Renal pelvis (tissue), 12 donors: ENCODE measurements at places on chromosomes 7 and 10. TPM values are rescaled to one million over a fixed set of nuclear protein-coding genes. Genes with fewer than 3 reads are reported as not detected.
A peak's percentile ranks its signal among the peaks of the same experiment; 100 is the strongest.

The KLF14 gene
- polyA plus RNA-seq = 0.74 TPM

The KCNIP2 gene
- polyA plus RNA-seq = 7.3 TPM

The ZPBP gene
- 0.73 TPM for polyA plus RNA-seq

The SEPHS1 gene
- 127 TPM for polyA plus RNA-seq

The TRIL gene
- polyA plus RNA-seq = 55.0 TPM

The AZGP1 gene
- polyA plus RNA-seq = 68.7 TPM

DNA sequence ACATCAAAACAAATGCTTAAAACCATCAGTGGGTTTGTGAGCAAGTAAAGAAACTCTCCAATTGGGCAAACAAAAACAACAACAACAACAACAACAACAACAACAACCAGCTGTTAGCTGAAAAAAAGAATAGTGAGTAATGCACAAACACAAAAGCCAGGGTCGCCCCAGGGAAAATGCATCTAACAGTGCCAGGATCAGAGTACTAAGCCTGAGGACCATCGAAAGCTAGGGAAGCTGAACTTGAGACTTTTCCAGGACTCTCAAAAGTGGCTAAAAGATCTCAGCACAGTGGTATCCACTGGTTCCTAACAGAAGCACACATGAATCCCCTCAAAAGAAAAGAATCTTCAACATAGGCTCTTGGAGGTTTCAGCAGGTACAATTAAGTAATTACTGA lies 83.3 kb downstream of the CPXM2 start:
- no peak for DNase-seq

DNA sequence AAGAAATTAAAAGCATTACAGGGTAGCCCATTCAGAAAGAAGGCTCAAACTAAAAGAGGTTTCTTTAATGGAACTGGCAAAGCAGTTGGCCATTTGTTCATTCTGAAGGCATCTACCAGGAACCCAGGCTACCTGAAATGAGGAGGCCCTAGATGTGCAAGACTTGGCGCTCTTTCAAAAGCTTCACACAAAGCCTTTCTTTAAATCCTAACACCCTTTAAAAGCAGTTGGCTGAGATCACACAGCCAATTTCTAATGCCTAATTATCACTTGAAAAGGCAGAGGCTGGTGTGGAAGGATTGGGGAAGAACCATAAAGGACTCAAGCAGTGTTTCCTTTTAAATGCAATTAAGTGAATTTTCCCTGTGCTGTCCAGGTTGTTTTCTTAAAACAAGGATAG lies 23.2 kb downstream of the PPP1R17 start:
- DNase-seq = no peak

GRCh38 chr10:14602807-14603533 lies 171.7 kb downstream of the FAM107B start:
- no peak for DNase-seq

- DNase-seq = peak; percentile 54
Observed at GRCh38 chr10:22252224-22252800, 34.5 kb upstream of the EBLN1 start.

- DNase-seq = peak; percentile 49
Observed at GRCh38 chr10:69515699-69516259, 57.4 kb downstream of the NEUROG3 start.

GRCh38 chr10:7886056-7886455 lies 67.8 kb downstream of the TAF3 start:
- no peak for DNase-seq

GRCh38 chr10:57053530-57053929 lies 692.5 kb upstream of the ZWINT start:
- DNase-seq = no peak

- DNase-seq = no peak
Observed at GRCh38 chr10:127978481-127978880, 71.6 kb downstream of the PTPRE start.
